NCI-H510A (cell line): ENCODE measurements at places on chromosomes 11 and 22.

DNA sequence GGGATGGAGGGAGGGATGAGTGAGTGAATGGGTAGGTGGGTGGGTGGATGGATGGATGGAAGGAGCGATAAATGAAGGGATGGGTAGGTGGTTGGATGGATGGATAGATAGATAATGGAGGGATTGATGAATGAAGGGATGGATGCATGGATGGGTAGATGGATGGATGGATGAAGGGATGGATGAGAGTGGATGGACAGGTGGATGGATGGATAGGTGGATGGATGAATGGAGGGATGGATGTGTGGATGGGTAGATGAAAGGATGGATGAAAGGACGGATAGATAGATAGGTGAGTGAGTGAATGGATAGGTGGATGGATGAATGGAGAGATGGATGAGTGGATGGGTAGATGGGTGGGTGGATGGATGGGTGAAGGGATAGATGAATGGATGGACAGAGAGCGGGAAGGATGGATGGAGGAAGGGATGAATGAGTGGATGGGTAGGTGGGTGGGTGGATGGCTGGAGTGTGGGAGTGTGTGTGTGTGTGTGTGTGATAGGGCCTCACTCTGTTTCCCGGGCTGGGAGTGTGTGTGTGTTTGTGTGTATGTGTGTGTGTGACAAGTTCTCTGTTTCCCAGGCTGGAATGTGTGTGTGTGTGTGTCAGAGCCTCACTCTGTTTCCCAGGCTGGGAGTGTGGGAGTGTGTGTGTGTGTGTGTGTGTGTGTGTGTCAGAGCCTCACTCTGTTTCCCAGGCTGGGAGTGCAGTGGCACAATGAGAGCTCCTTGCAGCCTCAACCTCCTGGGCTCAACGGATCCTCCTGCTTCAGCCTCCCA, 2.1 kb upstream of the PRR33 start:
- DNase-seq: no peak

GRCh38 chr11:102014756-102015155, 32.5 kb upstream of the CFAP300 start:
- DNase-seq: no peak

GRCh38 chr11:113369411-113369810, 18.2 kb upstream of the ANKK1 start:
- no peak for DNase-seq

DNA sequence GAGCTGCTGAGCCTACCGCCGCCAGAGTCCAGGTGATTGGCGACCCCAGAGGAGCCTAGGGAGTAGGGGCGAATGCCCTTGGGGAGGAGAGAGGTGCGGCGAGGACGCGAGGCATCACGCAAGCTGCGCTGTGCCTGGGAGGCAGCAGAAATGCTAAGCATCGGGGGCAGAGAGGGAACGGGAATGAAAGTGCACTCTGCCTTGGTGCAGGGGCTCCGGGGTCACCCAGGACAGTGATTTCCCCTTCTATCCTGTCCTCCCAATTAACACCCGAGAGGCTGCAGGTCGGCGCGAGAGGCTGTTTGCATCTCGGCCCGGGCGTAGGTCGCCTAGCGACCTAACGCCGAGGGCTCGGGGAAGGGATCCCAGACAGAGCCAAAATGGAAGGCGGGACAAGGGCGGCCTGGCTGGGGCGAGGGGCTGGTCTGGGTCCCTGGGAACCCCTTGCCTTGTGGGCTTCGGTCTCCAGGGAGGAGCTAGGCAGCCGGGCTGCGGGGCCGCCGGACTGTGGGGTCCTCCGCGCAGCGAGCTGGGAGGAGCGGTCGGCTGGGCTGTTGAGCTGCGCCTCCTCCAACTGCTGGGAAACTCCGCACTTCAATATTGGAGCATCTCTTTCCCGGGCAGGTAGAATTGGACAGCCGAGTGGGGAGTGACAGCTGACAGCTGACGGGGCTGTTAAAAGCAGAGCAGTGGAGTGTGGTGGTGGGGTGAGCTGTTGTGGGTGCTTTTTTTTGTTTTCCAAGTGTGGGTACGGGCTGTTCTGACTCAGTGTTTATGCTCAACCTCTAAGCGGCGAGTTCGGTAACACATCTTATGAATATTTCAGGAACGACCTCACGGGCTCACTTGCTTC, 657 bp downstream of the ELMOD1 start:
- no peak for DNase-seq

DNA sequence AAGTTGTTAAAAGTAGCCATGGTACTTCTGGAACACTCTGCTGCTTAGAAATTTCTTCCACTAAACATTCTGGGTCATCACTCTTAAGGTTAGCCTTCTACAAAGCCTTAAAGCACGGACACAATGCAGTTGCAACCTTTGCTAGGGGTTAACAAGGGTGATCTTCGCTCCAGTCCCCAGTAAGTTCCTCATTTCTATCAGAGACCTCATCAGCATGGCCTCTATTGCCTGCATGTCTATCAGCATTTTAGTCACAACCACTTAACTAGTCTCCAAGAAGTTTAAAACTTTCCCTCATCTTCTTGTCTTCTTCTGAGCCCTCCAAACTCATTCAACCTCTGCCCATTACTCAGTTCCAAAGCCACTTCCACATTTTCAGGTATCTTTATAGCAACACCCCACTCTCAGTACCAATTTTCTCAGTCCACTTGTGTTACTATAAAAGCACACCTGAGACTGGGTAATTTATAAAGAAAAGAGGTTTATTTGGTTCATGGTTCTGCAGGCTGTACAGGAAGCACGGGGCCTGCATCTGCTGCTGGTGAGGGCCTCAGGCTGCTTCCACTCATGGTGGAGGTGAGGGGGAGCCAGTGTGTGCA, 48.7 kb upstream of the TH start:
- no peak for DNase-seq

DNA sequence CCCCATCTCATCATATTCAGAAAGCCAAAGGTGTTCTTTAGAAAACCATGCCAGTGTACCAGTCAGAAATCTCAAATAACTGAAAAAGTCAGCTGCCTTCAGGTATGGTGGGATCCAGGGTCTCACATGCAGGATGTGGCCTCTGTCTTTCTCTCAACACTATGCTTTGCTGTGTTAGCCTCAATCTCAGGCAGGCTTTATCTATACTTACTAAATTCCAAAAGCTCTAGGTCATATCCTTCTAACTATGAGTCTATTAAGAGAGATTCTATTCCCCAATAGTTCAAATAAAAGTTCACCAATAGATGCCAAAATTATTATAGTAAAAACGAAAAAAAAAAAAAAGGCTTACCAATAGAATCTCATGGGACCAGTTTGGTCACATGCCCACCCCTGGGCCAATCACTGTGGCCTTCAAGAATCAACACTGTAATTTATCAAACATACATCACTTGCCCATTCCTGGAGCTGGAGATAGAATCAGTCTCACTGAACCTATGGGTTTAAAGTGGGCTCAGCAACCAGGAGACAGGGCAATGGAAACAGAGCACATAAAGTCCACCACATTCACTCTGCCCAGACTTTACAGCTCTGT, 38.0 kb upstream of the APLNR start:
- DNase-seq: no peak

DNA sequence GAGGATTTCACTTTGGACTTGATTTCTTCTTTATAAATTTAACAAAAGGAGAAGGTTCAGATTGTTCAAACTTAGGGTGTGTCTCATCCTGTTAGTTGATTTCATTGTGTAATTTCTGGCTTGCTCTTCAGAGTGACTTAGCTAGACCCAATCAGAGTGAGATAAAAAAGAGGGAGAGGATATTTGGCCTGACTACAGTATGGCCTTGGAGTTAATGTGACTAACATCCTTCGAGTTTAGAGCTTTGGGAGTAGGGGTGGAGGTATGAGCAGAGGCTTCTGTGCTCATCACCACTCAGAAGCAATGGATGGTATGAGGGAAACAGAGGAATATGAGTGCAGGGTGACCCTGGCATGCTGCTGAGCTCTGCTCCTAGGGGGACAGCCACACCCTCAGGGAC, 114.2 kb downstream of the ME3 start:
- no peak for DNase-seq

DNA sequence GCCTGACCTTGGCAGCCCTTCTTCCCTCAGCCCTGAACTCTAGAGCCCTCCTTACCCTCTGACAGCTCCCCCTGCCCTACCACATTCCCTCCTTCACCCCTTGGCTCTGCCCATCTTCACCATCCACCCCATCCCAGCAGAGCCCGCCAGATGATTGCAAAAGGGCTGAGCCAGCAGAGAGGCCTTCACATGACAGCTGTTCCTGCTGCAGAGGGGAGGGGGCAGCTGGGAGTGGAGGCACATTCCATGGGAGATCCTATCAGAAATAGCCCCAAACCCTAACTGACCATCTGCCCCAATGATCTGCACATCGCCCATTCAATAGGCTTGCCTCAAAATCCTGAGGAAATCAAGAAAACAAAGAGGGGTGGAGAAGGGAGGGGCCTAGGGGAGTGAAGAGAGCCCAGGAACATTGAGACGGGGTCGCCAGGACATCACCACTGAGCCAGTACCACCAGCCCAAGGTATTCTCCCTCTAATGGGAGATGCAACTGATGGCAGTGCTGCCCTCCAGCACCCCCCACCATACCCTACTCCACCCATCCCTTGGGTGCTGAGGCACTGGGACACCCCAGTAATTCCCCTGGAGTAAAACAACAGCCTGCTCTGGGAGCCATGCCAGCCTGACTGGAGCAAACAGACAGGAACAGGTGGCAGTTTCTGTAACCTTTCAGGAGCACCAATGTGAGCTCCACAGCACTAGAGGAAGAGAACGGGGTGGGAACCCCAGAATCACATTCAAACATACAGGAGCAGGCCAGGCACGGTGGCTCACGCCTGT, 8.0 kb upstream of the AHNAK start:
- no peak for DNase-seq

GRCh38 chr11:34525888-34526657, 12.5 kb upstream of the ELF5 start:
- DNase-seq: no peak

GRCh38 chr22:19057539-19057938, 64.7 kb downstream of the DGCR2 start:
- no peak for DNase-seq

DNA sequence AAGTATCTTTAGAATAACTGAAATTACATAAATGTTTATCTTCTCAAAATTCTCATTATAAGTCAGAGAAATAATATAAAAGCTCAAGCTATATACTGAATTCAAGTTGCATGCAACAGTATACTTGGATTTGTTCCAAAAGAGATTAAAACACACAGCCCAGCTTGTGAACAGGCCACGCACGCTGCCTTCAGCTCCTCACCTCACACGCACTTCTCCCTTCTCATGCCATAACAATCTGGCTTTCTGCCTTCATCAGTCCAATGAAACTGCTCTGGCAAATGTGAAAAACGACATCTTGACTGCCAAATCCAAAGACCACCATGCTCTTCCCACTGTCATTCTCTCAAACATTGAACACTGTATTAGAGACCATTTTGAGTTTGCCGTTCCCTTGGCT, 22.1 kb downstream of the ATP6V1E1 start:
- DNase-seq: no peak

DNA sequence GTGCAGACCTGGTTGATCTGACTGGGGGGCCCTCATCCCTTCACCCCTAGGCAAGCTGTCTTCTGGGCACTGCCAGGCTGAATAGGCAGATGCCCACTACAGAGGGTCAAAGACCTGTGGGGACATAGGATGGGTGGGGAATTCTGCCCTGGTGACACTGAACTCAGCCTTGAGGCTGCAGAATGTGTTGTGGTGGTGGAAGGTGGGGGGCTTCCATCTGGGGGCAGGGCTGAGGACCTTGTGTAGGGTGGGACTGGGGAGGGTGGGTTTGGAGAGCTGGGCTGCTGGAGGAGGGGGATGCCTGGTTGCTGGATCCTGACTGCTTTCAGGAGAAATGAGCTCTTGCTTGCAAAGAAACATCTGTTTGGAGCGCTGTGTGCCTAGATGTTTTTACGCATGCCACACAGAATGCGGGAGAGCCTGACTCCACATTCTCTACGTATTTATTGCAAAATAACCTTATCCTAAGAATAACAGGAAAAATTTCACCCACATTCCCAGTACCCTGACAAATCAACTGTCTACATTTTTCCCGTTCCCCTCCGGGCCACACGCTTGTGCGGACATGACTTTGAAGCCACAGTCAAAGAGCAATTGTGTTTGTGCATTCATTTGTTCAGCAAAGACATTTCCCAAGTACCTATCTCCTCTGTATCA, 18.3 kb downstream of the SMIM38 start:
- DNase-seq: no peak

- DNase-seq: no peak
These were observed 18.3 kb upstream of the MICALL1 start for GRCh38 chr22:37887584-37888378.

DNA sequence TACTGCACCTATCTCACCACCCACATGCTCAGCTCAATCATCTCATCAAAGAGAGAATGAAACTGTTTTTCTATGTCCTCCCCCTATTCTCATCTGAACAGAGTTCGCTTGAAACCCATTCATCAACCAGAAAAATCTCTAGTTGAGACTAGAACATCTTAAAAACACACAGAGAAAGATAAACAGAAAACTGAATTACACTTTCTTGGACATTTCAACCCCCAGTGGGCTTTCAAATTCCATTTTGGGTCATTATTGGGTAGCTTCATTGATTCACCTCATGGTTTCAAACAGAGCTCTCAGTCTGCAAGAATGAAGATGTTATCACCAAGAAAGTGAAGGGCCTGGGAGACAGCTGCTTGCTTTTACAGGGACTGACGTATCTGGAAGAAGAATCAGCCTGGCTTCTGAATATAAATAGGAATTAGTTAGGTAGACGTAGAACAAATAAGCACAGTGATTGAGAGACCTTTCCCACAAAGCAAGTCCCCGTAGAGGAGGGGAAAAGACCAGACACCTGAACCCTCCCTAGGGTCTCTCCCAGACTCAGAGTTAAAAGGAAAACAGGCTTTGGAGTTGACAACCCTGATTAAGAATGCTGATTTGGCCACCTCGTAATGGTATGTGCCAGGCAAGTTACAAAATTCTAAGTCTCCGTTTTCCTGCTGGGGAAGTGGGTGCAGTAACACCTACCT, 155.7 kb downstream of the BBOX1 start:
- no peak for DNase-seq

DNA sequence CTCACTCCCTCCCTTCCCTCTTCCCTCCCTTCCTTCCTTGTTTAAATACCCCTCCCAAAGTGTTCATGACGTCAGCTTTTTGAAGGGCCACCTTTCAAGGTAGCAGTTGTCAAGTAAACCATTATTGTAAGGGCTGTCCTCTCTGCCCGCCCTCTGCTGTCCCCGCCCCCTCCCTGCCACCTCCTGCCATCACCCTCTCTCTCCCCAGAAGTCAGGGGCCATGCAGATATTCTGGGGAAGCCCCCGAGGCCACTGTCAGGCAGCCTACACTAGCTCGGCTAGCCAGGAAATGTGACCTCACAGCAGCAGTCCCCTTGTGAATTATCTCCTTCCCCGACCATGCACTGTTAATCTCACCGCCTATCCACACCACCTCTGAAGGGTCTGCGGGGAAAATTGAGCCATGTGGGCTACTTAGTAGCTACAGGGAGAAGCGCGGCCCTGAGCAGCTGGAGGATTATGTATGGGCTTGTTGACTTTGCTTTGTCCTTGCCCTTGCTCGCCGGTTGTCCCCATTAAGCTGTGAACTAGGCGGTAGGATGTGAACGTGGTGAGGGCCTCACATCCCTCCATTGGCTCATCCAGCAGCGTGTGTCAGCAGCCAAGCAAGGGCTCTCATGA, 42.1 kb upstream of the ATXN10 start:
- DNase-seq: peak; percentile 73
